NCI-H1048 (cell line): ENCODE measurements at places on chromosomes 12 and 14.

DNA sequence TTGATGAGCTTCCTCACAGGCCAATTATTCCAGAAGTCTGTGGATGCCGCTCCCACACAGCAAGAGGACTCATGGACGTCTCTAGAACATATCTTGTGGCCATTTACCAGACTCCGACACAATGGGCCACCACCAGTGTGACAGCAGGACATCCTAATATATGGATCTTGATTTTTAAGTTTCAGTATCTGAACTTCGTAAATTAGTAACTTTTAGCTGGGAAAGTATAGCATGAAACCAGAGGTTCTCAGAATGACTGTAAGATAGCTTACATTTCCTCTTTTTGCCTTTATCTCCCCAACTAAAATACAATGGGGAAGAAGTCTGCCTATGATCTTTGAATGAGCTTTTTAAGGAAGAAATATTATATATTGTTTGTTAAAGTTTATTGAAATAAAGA is 87.0 kb downstream of the DNAI7 start:
- no peak for DNase-seq

GRCh38 chr14:39762576-39763401 is 330.6 kb upstream of the FBXO33 start:
- no peak for DNase-seq

GRCh38 chr12:53399896-53400295 is 19.9 kb downstream of the SP1 start:
- no peak for DNase-seq

DNA sequence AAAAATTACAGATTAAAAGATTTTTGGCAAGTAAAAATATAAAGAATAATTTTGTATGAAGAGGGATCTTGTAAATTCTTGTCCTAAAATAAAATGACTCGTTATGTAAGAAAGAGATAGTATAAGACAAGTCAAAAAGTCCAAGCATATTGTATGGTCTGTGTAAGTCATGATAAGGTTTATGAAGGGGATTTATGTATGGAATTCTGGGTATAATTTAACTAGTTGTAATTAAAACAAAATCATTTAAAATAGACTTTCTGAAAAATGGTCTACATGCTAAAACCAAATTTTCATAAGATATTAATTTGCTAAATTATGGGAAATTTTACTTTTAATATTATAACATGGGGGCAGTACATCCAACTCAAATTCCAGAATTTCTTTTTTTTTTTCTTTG is 17.6 kb upstream of the PEX5 start:
- no peak for DNase-seq

DNA sequence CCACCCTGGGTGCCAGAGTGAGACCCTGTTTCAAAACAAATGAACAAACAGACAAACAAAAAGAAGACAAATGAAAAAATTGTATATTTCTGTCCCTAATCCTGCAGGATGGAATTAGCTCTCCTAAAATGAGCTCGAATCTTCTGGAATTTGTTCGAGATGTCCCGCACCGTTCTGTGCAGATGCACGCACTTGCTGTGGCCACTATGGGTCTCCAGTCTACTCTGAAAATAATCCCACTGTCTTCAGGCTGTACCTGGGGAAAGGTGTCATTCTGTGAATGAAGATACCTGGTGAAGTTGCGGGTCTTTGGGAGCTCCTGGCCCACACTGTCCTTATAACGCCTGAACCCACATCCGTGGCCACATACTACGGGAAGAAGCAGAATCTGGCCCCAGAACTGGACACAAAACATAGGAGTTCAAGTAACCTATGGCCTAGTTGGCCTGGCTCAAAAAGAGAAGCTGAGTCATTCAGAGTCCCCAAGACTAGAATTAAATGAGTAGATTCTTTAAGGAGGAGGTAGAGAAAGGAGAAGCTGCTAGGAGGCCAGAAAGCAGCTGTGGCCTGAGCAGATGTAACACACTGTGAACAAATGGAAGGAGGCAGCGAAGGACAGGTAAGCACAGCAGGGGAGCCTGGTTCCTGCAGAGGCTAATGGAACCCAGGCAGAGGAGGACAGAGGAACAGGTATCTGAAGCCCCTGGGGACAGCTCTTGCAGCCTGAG is 108.6 kb downstream of the FOXN3 start:
- no peak for DNase-seq

- DNase-seq = no peak
Measured at GRCh38 chr12:81942594-81942993, 183.4 kb upstream of the PPFIA2 start.

DNA sequence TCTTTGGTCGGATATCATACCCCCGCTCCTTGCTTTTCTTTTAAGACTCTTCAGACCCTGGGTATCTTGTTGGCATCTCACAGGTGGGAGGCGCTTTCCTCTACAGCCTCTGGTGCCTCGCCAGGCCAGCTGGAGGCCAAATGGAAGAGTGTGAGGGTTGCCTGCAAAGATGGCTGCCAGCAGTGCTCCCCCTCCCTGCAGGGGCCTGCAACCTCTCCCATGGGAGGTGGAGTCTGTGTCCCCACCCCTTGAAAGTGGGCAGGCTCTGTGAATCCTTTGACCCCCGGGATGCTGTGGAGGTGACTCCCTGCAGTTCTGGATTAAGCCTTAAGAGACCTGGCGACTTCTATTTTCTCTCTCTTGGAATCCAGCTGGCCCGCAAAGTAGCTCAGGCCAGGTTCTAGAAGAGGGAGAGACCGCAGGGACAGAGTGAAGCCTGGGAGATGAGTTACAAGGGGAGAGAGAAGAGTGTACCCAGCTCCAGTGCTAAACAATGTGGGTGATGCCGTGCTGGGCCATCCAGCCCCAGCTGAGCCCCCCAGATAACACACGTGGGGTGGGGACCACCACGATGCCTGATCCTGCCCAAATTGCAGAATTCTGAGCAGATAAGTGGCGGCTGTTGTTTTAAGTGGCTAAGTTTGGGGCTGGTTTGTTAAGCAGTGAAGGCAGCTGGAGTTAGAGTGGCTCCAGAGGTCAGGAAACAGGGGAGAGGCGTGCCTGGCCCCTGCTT is 37.9 kb upstream of the NCOR2 start:
- no peak for DNase-seq

DNA sequence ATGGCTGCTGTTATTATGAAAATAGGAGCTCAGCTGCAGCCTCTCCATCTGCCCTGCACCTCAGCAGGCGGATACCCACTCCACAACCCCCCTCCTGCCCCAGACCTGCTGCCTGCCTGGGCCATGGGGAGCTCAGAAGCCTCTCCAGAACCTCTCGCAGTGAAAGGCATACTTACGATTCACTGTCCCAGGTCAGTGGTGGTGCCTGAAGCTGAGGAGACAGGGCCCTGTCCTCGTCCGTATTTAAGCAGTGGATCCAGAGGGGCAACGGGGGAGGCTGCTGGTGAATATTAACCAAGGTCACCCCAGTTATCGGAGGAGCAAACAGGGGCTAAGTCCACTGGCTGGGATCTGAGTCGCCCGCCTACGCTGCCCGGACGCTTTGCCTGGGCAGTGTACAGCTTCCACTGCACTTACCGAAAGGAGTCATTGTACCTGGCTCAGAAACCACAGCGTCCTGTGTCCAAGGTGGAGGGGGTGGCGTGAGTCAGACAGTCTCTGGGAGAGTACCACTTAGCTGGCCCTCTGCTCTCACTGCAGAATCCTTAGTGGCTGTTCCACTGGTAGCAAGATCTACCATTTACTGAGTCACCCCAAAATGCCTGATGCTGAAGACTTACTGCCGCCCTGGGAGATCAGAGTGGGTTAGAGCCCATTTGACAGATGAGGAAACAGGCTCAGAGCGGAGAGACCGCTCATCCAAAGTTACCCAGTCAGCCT is at the start of gene SERPINA1:
Gene SERPINA1 (minus strand): TSS at position 219 of the 720 bp plus-strand sequence. CDS start 5,365 bp downstream, outside the sequence.
- DNase-seq = no peak

DNA sequence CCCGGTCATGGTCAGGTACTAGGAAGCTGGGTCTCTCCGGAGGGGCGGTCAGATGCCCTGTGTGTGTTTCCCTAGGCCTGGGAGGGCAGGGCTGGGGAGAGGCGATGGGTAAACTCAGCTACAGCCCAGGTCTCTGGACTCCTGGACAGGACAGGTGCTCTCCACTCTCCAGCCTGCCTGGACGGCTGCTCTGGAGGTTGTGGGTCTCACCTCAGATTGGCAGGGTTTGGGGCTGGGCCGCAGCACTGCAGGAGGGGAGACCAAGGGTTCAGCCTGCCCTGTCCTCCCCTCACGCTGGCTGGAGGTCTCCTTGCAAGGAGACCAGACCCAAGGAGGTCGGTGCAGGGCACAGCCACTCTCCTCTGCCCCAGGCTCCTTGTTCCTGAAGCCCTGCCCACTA is 7.8 kb downstream of the KRT80 start:
- DNase-seq = no peak

GRCh38 chr14:87108726-87109125 is 884.3 kb downstream of the GALC start:
- DNase-seq = no peak

DNA sequence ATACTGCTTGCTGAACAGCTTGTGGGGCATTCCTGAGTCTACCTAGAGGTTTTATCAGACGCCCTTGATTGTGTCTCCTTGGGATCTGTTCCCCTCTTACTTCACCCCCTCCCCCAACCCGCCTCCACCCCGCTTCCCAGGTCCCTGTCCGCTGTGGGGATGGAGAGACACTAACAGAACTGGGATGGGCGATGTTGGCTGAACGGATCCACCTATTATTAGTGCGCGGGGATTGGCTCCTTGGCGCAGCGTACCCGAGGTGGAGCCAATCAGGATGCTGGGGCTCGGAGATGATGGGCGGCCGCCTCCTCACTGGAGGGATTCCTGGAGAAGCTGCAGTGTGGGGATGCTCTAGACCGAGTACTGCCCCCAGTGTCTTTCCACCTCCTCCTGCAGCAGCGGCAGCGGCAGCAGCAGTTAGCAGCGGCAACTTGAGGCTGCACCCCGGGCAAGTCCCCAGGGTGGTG is at the start of gene SYT1:
Gene SYT1 (plus strand): TSS at position 372 of the 467 bp plus-strand sequence.
- no peak for DNase-seq

DNA sequence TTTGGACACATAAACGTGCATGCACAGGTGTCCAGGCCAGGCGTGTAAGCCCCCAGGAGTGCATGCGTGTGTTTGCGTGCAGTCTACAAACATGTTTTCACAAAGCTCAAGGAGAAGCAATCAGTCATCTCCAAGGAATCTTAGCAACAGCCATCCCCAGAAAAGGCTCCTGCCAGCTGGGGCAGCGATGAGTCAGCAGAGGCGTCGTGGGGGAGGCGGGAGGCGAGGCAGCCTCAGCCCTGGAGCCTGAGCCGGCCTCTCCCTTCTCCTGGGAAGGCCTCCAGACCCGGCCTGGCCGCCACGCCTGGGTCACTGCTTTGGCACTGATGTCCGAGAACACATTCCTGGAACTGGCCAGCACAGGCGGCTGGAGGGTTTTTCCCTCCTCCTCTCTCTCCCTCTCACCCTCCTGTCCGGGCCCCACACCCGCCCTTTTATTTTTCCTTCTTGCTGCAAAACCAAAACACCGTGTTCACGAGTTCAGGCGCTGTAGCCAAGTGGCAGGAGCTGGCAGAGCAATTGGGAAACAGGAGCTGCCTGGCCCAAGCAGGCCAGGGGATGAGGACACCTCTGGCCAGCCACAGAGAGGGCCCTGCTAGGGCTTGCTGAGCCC is 92.7 kb downstream of the LRRC74A start:
- no peak for DNase-seq

DNA sequence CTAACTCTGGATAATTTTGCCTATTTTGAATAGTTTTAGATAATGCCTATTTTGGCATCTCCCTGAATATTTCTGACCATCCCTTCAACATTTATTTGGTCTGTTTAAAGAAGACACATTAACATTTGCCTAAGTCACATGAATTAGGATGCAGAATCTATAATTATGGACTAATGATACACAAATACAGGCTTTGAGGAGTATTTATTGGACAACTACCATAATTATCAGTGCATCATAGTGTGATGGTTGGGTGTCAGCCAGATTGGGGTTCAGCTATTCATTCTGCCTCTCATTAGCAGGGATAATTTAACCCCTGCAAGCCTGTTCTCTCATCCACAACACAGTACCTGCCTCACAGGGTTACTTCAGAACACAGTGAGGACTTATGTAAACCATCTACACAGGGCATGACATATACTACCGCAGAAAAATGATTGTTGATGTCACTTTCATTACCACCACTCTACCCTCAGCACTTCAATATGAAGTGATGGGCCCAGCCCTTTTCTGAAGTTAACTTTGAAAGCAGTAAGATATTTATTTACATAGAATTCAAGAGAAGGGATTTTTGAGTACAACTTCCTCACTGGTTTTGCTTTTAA is 14.4 kb downstream of the PRKCH start:
- DNase-seq = no peak

- DNase-seq = no peak
Measured at GRCh38 chr14:49896966-49897365, 4.1 kb downstream of the ARF6 start.

DNA sequence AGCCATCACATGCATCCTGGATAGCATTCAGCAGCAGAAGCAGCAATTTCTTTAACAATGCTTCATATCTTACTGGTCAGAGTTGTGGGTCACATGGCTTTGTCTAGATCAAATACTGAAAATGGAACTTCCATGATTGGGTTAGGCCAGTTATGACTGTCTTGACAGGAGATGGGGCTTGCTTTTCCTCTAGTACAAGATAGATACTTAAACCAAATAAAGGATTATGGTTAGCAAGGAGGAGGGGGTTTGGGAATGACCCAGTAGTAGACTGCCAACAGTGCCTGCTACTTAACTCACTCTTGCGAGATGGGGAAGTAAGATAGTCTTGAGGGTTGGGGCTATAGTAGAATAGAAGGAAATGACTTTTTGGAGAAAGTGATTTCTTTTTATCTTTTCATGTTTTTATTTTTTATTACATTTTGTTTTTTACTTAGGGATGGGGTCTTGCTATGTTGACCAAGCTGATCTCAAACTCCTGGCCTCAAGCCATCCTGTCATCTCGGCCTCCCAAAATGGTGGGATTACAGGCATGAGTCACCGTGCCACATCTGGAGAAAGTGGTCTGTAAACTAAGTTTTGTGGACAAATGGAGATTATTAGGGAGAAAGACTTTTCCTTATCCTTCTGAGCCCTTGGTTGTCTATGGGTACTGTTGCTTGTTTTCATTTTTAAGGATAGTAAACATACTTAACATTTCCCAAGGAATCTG is 37.6 kb downstream of the WNK1 start:
- DNase-seq = no peak

DNA sequence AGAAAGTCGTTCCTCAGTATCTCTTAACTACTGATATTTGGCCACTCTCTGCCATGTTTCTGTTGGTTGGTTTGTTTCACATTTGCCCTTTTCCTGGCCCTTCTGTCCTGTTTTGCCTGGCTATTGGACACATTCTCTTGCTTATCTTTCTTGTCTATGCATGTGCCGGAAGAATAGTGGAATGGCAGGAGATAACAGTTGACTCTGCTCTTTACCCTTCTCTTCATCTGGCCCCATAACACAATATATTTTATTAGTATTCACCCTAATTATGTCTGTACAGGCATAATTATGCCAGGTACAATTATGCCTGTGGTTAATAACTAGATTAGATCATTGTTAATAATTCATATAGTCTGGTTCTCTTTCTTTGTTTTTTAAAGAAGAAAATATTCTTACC is 243.5 kb upstream of the LMO3 start:
- no peak for DNase-seq

GRCh38 chr14:70416338-70416724 is 559 bp downstream of the SYNJ2BP start:
- no peak for DNase-seq

DNA sequence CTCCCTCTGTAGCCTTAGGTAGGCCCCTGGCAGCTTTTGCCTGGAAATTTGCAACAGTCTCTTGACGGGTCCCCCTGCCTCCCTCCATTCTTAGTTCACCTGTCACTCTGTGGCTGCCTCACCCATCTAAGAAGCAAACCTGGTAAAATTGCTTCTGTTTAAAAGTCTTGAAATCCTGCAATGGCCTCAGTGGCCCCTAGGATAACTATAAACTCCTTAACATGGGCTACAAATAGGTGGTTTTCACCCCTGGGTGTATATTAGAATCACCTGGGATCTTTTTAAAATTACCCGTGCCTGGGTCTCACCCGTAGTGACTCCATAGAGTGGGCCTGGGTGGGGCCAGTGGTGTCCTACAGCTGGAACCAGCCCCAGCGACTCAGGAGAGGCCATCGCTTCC is 332.7 kb downstream of the CACNA1C start:
- no peak for DNase-seq
